Iris pigment epithelial cell (primary cell): ENCODE measurements at places on chromosomes 16 and 17.
A peak's percentile ranks its signal among the peaks of the same experiment; 100 is the strongest.

DNA sequence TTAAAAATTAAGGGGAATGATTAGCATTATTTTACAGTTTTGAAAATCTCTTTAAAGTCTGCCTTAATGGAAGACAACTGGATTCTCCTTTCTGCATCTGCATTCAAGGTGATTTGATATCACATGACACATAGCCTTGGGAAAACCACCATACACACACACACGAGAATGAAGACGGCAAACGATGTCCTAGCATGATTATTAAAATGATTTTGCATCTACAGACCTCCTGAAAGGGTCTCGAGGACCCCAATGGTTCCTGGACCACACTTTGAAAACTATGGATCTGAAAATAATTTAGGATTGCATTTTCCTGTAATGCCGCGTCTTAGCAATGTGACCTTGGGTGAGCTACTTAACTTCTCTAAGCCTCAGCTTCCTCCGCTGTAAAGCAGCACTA is 11.8 kb upstream of the CHST4 start:
- DNase-seq: no peak

GRCh38 chr17:13477180-13477611 is 124.5 kb downstream of the HS3ST3A1 start:
- DNase-seq: peak; percentile 86

GRCh38 chr16:88329726-88330700 is 52.7 kb upstream of the ZNF469 start:
- no peak for DNase-seq

DNA sequence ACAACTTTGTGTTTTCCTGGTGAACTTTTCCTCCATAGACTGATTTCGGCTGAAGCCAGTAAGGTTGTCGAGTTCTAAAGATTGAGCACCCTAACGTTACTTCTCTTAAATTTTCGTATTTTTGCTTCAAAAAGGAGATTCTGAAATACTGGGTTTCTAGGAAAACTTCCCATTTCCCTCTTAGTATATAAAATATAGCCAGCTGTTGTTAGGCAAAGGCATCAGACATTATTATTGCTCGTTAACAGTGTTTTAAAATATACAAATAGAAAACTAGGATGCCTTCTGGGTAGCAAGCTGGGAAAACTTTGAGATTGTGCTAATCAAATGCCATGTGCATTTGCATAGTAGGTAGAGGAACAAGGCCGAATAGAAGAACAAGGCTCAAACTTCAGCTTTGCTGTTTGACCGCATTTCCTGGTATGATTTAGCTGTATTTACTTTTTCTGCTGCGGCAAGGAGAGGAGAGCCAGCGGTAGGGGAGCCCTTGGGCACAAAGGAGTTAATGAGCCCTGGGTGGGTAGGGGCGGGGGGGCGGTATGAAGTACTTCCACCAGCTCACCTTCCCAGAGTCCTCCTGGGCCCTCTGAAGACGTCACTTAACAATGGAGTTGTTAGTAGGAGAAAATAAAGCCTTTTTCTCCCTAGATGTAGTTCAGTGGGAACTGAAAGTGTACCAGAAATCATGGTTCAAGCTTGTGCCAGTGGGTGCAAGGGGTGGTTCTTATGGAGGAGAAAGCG is 151.9 kb downstream of the MSI2 start:
- peak; percentile 26 for DNase-seq

- DNase-seq: no peak
These were observed 11.5 kb downstream of the GSE1 start for GRCh38 chr16:85624646-85625045.

DNA sequence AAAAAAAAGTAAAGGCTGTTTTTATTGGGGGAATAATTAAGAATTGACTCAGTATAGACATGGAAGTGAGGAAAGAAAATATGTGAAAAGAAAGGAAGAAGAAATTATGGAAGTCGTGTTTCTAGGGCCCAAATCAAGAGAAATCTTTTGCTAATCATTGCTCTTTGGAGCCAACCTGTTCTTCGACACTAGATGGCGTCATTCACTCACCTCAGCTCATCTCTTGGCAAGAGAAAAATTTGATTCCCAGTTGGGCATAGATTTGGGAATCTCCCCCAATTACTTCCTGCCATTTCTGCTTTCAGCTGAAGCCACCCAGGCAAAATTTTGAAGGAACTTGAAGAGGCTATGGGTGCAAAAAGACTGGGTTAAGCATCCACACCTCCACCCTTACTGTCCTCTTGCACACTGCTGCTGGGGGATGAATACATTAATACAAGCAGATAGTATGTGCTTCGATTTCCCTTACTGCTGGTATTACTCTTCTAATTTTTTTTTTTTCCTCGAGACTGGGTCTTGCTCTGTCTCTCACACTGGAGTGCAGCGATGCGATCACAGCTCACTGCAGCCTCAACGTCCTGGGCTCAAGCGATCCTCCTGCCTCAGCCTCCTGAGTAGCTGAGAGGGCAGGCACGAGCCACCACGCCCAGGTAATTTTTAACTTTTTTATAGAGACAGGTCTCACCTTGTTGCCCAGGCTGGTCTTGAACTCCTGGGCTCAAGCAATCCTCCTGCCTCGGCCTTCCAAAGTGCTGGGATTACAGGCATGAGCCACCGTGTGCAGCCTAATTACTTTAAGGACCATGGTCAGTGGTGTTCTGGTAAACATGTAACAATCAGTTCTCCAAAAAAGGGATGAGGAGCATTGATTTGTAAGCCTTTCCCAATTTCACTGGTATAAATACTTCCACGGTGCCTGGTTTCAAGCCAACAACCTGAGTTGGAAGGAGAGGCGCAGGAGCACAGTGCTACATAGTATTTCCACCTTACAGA is 13.5 kb downstream of the PSMD7 start:
- peak; percentile 56 for DNase-seq

DNA sequence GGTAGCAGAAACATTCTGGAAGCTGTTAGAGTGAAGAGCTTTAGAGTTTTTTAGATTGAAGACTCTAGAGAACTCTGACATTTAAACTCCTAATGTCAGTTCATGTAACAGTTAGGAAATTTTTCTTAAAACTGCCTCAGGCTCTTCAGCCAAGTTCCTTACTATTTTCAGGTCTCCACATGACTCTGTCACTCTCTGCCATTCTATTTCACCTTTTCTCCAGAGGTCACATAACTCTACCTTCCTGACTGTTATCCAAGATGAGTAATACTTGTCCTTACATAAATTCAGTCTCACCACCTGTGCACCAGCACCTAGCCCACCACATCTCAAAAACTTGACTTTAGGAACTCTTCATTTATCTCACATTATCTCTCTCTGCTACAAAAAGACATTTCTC is 347.1 kb upstream of the CA10 start:
- DNase-seq: no peak

- DNase-seq: no peak
These were observed 207.3 kb downstream of the CCDC182 start for GRCh38 chr17:57537524-57538410.

DNA sequence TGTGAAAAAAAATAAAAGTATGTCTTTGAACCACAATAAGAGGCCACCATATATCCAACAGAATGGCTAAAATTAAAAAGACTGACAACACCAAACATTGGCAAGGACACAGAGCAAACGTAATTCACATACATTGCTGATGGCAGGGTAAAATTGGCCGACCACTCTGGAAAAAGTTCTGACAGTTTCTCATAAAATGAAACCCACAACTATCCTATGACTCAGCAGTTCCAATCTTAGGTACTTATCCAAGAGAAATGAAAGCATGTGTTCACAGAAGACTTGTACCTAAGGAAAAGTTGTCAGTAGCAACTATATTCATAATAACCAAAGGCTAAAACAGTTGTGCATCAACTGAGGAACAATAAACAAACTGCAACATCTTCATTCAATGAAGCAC is 357.3 kb upstream of the XYLT1 start:
- peak; percentile 39 for DNase-seq

DNA sequence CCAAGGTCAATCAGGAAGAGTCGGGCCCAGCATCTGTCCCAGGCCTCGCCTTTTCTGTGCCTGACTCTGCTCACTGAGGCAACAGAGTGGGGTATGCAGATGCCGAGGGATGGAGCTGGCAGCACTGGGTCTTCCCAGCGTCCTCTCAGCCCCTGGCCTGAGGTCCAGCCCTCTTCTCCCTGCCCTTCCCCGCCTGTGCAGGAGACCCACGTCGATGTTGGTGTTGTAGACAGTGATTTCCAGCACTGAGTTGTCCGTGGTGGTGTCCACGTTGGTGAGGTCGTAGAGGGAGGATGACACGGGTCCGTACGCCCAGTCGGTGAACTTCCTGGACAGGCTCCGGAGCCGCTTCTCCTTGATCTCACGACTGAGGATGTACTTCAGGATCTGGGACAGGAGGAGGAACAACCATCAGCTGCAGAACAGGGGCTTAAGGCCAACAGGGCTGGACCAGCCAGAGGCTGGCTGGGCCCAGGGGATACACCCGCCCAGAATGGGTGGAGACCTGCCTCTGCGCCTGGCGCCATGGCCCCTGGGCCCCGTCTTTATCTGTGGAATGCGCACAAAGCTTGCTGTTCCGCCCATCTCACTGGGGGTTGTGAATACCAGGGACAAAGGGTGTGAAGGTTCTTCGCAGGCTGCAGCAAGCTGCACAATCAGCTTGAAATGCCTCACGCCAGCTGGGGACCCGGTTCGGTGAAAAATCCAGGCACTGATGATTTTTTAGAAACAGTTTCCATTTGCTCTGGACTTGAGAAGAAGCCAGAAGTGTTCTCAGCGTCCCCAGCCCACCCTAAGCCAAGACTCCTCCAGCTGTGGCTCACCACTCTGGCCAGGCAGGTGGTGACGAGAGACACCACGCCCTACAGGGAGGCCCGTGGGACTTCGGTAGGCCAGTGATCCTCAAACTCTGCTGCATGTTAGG is 27.5 kb downstream of the TRPV3 start:
- peak; percentile 43 for DNase-seq

- peak; percentile 95 for DNase-seq
These were observed 5.9 kb downstream of the CORO7 start for GRCh38 chr16:4410335-4411075.
